A549 treated with dexamethasone at 1 μM for 4 hours (cell line): ENCODE measurements at places on chromosomes 2 and 18. TPM values are rescaled to one million over a fixed set of nuclear protein-coding genes. Genes with fewer than 3 reads are reported as not detected.

RAB1A gene
- total RNA-seq: 218 to 235 TPM (median 231 TPM) in 5 replicates

IL36G gene
- not detected in 5 replicates for total RNA-seq

IGFBP5 gene
- total RNA-seq: 0.18 to 0.27 TPM (median 0.23 TPM) in 5 replicates

CHRNG gene
- total RNA-seq: not detected in 5 replicates

CIB4 gene
- total RNA-seq: 0.20 to 0.42 TPM in 2 of 5 replicates, not detected in the others

LRRC30 gene
- not detected in 5 replicates for total RNA-seq

CFAP65 gene
- total RNA-seq: 0.21 to 0.27 TPM (median 0.22 TPM) in 5 replicates

NFATC1 gene
- total RNA-seq: 4.7 to 7.3 TPM (median 6.8 TPM) in 5 replicates

UGT1A5 gene
- 0.06 TPM in 1 of 5 replicates, not detected in the others for total RNA-seq

ANO7 gene
- total RNA-seq: 1.7 to 2.1 TPM (median 1.9 TPM) in 5 replicates

NT5C1B gene
- total RNA-seq: not detected in 5 replicates

EFR3B gene
- total RNA-seq: 7.9 to 11.1 TPM (median 10.0 TPM) in 5 replicates
